ENCODE measurements at places on chromosomes 3 and 15.

DNA sequence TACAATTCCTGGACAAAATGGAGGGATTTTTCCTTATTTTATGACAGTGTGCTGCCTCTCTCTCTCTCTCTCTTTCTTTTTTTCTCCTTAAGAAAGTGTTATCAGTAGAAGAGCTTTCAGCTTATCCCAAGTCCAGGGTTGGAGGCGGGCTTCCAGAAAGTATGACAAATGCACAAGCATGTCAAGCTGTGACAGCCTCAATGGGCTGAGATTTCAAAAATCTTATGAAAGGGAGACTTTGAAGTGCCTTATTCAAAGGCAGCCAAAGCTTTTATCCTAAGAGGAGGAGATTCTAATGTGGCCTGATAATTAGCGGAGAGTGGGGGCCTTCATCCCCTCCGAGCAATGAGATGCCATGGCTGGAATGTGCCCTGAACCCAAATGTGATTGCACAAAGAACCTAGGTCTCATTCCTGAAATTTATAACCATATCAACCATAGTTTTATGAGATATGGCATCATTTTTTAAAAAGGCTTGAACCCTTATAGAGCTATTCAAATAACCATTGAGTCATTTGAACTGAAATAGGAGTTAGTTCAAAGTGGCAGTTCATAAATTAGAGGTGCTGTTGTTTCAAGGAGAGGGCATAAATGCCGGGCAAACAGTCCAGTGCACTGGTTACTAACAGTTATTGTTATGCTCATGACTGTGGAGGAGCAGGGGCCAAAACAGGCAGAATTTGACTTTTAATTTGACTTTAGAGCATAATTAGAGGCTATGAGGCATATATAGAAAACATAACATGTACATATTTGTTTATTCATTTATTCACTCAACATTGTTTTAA, 261.6 kb upstream of the THRB start:
- DNase-seq, result no peak

DNA sequence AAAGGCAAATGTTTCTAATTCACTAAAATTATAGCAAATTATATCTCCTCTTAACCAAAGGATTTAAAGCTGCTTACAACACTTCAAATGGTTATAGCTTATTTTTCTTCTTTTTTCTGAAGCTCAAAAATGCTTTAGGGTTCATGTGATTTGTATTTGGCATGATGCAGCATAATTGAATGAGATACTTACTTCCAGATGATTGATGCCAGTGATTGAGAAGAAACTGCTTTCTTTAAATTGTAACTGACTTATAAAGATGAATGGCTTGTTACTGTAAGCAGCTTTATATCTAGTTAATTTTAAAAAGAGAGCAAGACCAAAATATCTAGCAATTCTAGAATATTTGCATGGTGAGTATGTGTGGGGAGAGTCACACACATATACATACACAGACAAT, 270.7 kb upstream of the THRB start:
- no peak for DNase-seq

- no peak for DNase-seq
Observed at GRCh38 chr3:87333393-87333892, 57.1 kb upstream of the POU1F1 start.

DNA sequence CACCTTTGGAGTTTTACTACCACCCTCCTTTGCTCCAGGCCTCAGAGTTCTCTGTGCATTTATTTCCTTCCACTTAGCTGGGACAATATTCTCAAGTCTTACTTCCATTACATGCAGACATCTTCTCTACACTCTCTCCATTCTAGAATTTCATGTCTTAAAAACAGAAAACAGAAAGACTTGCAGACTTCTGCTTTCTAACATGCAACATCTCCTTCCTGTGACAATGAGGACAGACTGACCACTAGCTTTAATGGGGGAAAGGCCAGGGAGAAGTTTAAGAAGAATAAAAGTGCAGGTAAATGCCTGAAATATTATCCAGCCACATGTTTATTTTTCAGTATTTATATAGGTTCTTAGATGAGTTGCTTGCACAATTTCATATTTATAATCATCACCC, 17.1 kb upstream of the CSTA start:
- DNase-seq, result no peak

DNA sequence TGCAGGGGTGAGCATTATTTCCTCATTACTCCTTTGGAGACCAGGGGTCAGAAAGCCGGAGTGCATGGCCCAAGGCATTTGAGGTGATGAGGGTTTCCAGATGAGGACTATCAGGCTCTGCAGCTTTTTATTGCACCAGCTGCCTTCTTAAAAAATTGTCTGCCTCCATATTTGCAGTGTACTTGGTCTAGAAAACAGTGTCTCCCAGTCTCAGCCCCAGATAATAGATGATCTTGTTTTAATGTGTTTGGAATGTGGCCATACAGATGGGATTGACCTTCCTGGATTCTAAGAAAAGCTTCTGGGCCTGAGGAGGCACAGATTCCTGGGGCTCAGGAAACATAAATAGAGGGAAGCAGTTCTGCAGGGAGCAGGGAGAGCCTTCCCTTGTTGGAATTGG, 123.3 kb downstream of the GABRG3 start:
- no peak for DNase-seq

DNA sequence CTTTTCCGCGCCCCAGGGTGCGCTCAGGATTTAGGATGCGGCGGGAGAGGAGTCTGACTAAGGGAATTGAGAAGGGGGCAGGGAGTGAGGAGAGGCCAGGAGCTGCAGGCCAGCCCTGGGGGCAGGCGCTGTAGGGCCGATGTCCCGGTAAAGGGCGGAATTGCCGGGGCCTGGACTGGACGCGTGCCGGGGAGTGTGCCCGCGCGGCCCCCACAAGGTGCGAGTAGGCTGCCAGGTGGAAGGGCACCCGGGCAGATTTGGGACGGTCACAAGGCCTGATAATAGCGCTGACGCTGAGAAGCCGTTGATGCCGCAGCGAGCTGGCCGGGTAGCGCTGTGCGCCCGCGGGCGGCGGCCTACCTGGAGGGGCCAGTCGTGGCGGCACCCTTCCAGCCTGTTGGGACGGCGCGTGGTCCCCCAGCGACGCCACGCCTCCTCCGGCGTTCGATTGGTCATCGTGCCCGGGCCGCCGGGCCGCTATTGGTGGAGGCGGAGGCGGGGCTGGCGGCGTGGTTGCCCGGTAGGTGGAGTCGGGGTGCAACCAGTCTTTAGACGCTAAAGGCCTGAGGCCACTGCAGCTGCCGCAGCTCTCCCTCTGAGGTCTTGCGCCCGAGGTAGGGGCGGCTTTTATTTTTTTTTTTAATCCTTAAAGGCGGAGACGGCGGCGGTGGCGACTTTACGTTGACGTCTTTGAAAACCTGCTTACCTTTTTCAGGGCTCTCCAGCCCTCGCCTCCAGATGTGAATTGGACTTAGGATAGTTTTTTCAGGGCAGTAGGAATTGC, 903 bp downstream of the SLC25A38 start:
- no peak for DNase-seq

DNA sequence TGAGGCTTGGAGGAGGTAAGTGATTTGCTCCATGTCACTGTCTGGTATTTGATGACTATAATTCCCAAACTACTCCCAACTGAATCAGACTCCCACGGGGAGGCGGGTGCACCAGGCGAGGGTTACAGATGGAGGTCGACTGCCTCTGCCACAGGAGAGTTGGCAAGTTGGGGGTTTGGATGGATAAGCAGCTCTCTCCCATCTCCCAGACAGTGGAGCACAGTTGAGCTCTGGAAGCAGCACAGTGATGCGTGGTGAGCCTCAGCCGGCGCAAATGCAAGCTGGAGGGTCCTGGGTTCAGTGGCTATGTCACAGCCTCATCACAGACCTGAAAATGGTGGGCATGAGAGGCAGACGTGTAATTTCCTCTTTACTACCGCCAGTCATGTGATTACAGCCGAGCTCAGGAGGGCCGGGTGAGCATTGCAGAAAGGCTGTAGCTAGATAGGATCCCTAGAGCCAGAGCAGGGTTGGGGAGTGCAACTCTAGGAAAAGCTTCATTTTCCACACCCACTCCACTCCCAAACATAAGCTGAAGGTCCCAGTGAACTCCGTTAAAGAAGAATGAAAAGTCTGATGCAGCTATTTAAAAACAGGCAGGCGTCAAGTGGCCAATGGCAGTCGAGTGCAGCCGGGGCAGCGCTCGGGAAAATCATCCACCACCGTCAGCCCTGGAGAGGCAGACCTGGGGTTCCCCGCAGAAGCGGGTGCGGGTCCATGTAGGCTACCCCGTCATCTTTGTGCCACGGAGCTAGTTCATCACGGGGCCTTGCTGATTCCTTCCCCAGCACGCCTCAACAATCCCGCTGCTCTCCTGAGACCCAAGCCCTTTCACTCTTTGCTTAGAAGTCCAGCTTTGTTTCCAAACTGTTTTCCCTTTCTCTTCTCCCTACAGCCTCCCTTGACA, 33.3 kb upstream of the VPS8 start:
- no peak for DNase-seq

DNA sequence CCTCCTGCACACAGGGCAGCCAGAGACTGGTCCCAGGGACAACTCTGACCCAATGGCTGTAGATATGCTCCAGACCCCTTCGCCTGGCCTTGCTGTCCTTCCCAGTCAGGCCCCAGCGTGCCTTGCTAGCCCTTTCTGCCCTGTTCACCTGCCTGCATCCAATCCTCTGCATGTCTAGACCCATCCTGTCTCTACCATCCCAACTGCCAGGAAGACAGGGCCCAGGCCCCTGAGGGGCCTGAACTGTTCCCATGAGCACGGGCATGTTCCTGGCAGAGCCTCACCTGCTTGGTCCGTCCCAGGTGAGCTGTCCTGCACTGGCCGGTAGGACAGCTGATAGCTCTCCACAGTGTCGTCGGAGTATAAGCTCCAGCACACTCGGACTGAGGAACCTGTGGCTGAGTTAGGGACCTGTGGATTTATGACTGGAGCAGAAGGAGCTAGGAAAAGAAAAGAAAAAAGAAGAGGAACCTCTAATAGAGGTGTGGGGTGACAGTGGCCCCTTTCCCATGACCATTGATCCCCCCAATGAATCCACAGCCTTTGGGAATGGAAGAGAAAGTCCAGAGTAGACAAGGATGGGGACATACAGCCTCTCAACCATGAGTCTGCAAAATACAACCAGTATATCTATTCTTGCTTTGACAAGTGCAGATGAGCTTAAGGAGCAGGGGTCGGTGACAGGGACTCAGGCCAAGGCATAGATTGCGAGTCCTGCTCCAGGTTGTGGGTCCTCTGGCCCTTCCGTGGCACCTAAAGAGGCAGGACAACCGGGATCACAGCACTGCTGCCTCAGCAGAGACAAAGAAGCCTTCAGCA, 33.9 kb downstream of the FSD2 start:
- DNase-seq, result no peak

GRCh38 chr15:101071651-101072050, 152.5 kb downstream of the LRRK1 start:
- no peak for DNase-seq

- no peak for DNase-seq
Observed at GRCh38 chr3:169992156-169992555, 25.5 kb downstream of the SEC62 start.

DNA sequence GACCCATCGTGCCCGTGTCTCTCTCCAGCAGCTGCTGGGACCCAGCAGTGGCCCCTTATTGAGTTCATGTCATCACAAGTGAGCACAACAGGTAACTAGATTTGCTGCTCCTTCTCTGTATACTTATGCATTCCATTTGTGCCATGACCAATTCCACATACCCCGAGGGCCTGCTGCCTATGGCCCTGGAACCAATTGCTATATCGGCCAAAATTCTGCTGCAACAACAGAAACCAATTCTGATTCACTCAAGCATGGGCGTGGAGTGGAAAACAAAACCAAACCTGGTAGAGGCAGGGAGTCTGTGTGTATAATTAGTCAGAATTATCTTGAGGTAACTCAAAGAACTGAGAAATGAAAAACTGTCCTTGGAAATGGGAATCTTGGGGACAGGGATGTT, 516.6 kb downstream of the EPHB1 start:
- DNase-seq, result no peak

GRCh38 chr3:145889730-145890129, 271.3 kb downstream of the PLOD2 start:
- DNase-seq, result no peak

- DNase-seq, result peak; percentile 40
Observed at GRCh38 chr15:60118626-60119025, 114.5 kb downstream of the FOXB1 start.

All from NCI-H748 treated with DMSO at 0.1 percent for 48 hours (cell line).